ENCODE measurements at places on chromosomes 5 and 9. TPM values are rescaled to one million over a fixed set of nuclear protein-coding genes. Genes with fewer than 3 reads are reported as not detected.

Gene OTULINL
- polyA plus RNA-seq: 1.4 TPM

Gene DMGDH
- 0.33 TPM for polyA plus RNA-seq

Gene RNF180
- polyA plus RNA-seq: 0.63 TPM

Gene RICTOR
- 2.8 TPM for polyA plus RNA-seq

Gene DOK3
- 2.4 TPM for polyA plus RNA-seq

Gene THBS4
- 0.71 TPM for polyA plus RNA-seq

Gene GLDC
- polyA plus RNA-seq: 2.3 TPM

Gene SEMA4D
- polyA plus RNA-seq: 33.4 TPM

Gene MCTP1
- 0.92 TPM for polyA plus RNA-seq

Gene C9orf50
- polyA plus RNA-seq: 0.05 TPM

Gene NR5A1
- polyA plus RNA-seq: not detected

Gene TAL2
- polyA plus RNA-seq: not detected

Gene BDP1
- 9.1 TPM for polyA plus RNA-seq

Gene OTP
- polyA plus RNA-seq: not detected

Gene INSL4
- polyA plus RNA-seq: not detected

Gene PCDHA11
- polyA plus RNA-seq: under 0.01 TPM

Gene EGR1
- 45.0 TPM for polyA plus RNA-seq

Gene IRX2
- 2.1 TPM for polyA plus RNA-seq

Gene LMNB1
- 10.4 TPM for polyA plus RNA-seq

Gene WDR31
- 1.2 TPM for polyA plus RNA-seq

Gene NNT
- 7.7 TPM for polyA plus RNA-seq

Gene GFRA3
- 0.14 TPM for polyA plus RNA-seq

Gene ZNF367
- 2.5 TPM for polyA plus RNA-seq

Gene NKD2
- polyA plus RNA-seq: 4.2 TPM

Gene PCDHGB2
- 0.20 TPM for polyA plus RNA-seq

Gene PTCD2
- 1.9 TPM for polyA plus RNA-seq

Gene CBY3
- polyA plus RNA-seq: 0.12 TPM

Gene TOMM5
- 93.3 TPM for polyA plus RNA-seq

Gene PCDH1
- 42.6 TPM for polyA plus RNA-seq

Gene GPX3
- polyA plus RNA-seq: 277 TPM

Data from esophagus (tissue), 2 donors.